ENCODE measurements at places on chromosomes 7 and 10. TPM values are rescaled to one million over a fixed set of nuclear protein-coding genes. Genes with fewer than 3 reads are reported as not detected.

Gene AUTS2
- 90.3 TPM for total RNA-seq

GRCh38 chr10:9796564-9796963 lies 1221.1 kb upstream of the CELF2 start:
- no peaks in the 10 kb centered on the region for H3K27me3 ChIP-seq
- H3K4me3 ChIP-seq: no peak overlapping the region
- no peak overlapping the region for H3K27ac ChIP-seq
- no peak for DNase-seq
- H3K4me1 ChIP-seq: no peaks in the 10 kb centered on the region
- no peaks in the 10 kb centered on the region for H3K36me3 ChIP-seq

DNA sequence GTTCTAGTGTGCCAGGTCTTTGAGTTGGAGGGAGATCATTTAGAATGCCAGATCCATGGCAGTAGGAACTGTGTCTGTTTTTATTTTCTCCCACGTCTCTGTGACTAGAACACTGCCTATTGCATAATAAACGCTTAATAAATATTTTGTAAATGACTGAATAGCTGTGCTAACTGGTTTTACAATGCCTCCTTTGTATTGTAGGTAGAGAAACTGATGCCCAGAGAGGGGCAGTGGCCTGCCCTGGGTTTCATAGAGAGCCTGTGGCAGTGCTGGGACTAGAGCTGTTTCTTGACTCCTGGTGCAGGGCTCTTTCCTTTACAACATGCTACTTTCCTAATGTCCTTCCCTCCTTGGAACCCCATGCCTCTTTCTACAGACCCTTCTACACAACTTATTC lies 2.5 kb downstream of the TAS2R5 start:
- H3K36me3 ChIP-seq: peaks cover 26% of the 10 kb centered on the region
- H3K27me3 ChIP-seq: no peaks in the 10 kb centered on the region
- H3K27ac ChIP-seq: no peak overlapping the region

- no peak overlapping the region for H3K27ac ChIP-seq
- no peak for DNase-seq
- H3K4me1 ChIP-seq: peaks cover 15% of the 10 kb centered on the region
- no peaks in the 10 kb centered on the region for H3K36me3 ChIP-seq
- H3K4me3 ChIP-seq: no peak overlapping the region
These were observed 207.0 kb upstream of the ZMIZ1 start for GRCh38 chr10:78861529-78862327.

- peaks cover 59% of the 10 kb centered on the region for H3K36me3 ChIP-seq
- no peaks in the 10 kb centered on the region for H3K27me3 ChIP-seq
- H3K4me1 ChIP-seq: peaks cover 15% of the 10 kb centered on the region
- DNase-seq: no peak
- no peak overlapping the region for H3K4me3 ChIP-seq
- H3K27ac ChIP-seq: no peak overlapping the region
These were observed 77.0 kb downstream of the NKX6-2 start for GRCh38 chr10:132708936-132709335.

GRCh38 chr10:79400146-79401004 lies 45.0 kb downstream of the ZCCHC24 start:
- no peak overlapping the region for H3K27ac ChIP-seq
- H3K4me3 ChIP-seq: no peak overlapping the region
- H3K27me3 ChIP-seq: no peaks in the 10 kb centered on the region
- peak; percentile 58 for DNase-seq
- no peaks in the 10 kb centered on the region for H3K36me3 ChIP-seq

GRCh38 chr7:48096273-48096672 lies 7.2 kb downstream of the UPP1 start:
- H3K27me3 ChIP-seq: no peaks in the 10 kb centered on the region
- no peak overlapping the region for H3K27ac ChIP-seq
- H3K4me3 ChIP-seq: no peak overlapping the region
- DNase-seq: no peak
- H3K36me3 ChIP-seq: peaks cover 47% of the 10 kb centered on the region

Measured in stomach (tissue), 19 donors.